Activated CD4-positive, alpha-beta T cell treated with anti-CD3 and anti-CD28 coated beads, Interleukin-2, amount 50 U/mL, for 24 hours (primary cell): ENCODE measurements at places on chromosomes 5 and 9.
A peak's percentile ranks its signal among the peaks of the same experiment; 100 is the strongest.

- no peak for DNase-seq
Observed at GRCh38 chr5:58871648-58872242, 288.9 kb downstream of the RAB3C start.

GRCh38 chr9:25442526-25442925, 235.7 kb downstream of the TUSC1 start:
- no peak for DNase-seq

- peak; percentile 7 for DNase-seq
Observed at GRCh38 chr5:168578538-168579487, at the start of gene PANK3. TSS of gene PANK3 (minus strand) at chr5:168579368. CDS start at chr5:168579283, 85 bp downstream.

GRCh38 chr5:139468421-139468931, 2.3 kb upstream of the SMIM33 start:
- DNase-seq, result no peak

DNA sequence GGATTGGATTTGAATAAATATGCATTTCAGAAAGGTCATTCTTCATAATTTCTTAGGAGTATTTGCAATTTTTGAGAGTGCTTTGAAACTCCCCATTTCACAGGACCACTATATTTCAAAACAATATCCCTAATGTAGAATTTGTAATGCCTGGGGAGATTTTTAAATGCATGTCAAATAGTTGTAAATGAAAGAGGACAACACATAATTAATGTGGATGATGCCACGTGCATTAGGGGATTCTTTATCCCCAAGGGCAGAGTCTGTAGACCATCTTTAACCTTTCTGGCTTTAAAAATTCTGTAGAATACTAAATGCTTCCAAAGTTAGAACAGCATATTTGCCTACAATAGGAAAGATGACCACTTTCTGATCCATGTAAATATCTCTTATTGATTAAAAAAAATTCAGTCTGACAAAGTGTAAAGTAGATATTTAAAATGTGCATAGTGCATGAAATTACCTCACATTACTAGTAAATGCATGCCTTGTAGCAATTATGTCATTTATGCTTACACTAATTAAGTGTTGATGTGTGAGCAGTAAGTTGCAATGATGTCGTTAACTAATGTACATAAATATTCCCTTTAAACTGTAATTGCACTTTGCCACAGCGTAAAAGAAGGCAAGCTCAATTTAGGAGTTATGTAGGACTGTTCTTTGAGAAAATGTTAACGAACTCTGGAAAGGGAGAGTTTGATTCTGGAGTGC, 416.1 kb downstream of the PSAT1 start:
- DNase-seq, result no peak
